ENCODE measurements at places on chromosomes 11 and 22.

DNA sequence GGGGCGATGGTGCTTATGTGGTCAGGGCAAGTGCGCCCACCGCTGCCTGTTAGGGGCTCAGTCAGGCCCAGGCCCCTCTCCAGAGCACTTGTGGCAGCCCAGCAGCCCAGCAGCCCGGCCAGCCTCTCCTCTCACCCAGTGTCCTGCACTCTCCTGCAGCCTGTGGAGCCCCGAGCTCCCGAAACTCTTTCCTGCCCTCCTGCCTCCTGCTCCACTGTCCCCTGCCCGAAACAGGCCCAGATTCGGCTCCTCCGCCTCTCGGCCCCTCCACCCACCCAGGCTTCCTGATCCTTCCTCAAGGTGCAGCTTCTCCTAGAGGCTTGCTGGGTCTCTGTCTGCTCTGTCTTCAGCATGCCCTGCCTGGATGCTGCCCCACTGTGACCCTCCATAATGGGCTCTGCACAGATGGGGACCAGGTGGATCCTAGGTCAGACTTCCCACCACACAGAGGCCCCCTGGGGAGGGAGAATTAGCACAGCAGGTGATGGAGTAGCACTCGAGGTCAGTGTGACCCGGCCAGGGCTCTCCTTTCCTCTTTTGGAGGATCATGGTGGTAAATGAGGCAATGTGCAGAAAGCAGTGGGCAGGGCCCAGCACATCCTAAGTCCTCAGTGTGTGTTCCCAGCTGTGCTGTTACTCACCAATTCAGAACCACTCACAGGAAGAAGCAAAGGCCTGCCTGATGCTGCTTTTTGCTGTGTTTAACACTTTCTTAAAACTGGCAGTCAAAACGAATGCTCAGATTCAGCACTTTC lies 18.6 kb upstream of the NAP1L4 start:
- DNase-seq: peak; percentile 54

DNA sequence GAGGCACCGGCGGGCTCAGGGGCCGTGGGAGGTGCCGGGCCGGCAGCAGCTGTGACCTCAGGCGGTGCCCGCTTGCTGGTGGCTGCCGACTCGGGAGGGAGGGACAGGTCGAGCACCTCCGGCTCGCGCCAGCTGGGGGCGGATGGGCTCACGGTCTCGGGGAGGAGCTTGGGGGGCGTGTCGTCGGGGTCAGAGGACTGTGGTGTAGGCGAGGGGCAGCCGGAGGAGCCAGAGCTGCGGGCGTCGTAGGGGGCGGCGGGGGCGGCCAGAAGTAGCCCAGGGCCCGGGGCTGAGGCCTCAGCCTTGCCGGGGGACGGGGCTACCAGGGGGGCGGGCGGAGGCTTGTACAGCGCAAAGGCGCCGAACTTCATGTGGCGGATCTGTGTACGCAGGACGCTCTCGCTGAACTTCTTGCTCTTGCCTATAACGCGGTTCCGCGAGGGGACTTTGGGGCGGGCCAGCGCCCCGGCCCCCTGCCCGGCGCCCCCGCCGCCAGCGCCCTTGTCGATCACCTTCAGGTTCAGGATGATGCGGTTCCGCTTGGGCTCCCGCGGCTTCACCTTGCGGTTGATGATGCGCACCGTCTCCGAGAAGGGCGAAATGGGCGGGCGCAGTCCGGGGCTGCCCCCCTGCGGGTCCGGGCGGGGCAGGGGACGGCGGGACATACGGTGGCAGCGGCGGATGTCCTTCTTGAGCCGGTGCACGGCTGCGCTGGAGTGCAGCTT lies 5.5 kb downstream of the CBX6 start:
- peak; percentile 69 for DNase-seq

GRCh38 chr11:69867076-69868005 lies 48.1 kb upstream of the FGF3 start:
- peak; percentile 94 for DNase-seq

DNA sequence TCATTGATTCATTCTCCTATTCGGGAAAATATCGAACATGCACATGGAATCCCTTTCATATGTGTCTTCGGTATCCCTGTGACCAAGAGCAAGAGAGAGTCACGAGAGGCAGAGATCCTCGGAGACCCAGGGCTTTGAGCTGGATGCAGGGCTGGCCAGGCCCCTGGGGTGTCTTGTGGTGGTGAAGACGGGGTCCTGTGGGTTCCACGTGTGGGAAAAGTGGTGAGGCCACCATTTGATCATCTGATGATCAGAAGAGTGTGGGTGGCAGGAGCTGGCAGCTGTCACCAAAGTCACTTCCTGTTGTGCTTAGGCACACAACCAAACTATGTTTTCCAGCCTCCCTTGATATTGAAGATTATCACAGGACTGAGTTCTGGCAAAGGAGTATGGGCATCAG lies 94.0 kb downstream of the BRD1 start:
- no peak for DNase-seq

DNA sequence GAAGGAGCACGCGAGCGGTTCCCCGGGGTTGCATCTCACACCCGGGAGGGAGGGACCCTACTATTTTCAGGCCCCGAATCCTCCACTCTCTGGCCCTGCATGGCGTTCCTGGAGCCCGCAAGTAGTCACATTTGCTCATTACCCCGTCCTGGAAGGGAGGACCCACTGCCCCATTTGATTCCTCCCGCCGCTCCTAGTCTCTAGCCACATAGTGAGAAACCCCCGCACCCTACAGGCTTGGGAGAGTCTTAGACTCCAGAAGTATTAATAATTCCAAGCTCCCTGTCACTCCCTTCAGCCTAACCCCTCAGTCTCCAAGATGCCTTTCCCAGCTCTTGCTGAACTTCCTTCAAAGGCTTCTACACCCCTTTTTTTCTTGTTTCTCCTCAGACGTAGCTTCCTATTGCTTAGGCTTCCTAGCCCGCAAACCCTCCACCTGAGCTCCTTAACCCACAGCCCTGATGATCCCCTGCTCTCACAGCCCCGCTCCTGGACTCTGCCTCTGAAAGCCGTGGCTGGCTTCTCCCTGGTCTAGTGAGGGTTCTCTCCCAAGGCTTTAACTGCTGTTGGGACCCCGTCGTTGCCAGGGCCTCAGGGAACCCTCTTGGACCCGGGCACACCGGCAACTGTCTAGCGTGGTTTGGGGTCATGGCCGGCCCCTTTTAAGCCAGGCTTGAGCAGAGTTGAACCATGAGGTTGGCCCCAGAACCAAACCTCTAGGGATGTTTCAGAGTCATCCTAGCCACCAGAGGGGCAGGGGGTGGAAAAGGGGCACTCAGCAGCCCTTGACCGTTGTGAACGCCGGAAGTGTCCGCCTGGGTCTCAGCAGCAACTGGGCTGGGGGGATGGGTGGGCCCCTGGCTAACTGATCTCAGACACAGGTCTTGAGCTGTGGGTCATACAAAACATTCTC lies 862 bp downstream of the GGA1 start:
- peak; percentile 91 for DNase-seq

- peak; percentile 73 for DNase-seq
These were observed 18.5 kb downstream of the KRTAP5-5 start for GRCh38 chr11:1647901-1648652.

DNA sequence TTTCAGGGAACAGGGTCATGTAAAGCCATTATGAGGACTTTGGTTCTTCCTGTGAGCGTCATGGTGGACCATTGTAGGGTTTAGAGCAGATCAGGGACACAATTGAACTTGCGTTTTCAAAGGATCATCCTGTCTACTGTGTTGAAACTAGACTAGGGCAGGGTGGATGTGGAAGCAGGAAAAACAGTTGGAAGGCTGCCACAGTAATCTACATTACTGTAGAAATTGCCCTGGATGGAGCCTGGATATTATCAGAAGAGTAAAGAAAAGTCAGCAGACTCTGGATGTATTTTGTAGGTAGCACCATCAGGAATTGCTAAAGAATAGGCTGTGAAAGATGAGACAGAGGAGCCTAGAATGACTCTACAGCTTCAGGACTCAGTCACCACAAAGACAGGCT lies 5.4 kb downstream of the POU2AF2 start:
- DNase-seq: no peak

DNA sequence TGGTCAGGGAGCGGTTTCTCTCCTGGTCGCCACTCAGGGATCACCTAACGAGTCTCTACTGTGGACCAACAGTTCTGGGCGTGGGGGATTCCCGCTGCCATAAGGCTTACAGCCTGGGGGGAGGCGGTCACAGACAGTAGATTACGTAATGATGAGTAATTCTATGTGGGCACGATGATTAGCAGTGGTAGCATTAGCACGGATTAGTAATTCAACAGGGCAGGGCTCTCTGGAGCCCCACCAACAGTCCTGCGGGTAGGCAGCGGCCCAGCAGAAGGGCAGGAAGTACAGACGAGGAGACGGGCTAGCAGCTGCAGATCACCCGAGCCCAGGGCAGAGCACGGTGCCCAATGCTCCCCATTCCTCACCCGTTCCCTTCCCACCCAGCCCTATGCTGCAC lies 3.6 kb downstream of the SHISAL1 start:
- DNase-seq: peak; percentile 99

DNA sequence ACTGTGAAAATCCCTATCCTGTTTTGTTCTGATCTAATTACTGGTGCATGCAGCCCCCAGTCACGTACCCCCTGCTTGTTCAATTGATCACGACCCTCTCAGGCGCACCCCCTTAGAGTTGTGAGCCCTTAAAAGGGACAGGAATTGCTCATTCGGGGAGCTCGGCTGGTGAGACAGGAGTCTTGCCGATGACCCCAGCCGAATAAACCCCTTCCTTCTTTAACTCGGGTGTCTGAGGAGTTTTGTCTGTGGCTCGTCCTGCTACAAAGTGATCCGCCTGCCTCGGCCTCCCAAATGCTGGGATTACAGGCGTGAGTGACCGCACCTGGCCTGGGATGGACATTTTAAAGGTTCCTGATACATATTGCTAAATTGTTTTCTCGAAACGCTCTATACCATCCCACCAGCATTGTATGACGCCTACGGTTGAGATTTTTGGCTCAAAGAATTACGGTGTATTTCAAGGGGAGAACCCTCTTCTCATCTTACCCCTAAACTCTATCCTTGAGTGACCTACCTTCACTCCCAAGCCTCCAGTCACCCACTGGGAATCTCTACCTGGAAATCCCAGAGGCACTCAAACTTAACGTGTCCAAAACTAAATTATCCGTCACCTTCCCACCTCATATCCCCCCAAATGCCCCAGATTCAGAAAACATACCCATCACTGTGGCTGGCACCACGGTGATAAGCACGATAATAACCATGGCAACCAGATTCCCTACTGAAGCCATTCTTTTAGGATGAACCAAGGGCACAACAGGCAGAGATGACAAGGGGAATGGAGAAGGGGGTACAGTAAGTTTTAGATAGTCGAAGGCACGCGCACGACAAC lies 789 bp upstream of the POLA2 start:
- peak; percentile 77 for DNase-seq

DNA sequence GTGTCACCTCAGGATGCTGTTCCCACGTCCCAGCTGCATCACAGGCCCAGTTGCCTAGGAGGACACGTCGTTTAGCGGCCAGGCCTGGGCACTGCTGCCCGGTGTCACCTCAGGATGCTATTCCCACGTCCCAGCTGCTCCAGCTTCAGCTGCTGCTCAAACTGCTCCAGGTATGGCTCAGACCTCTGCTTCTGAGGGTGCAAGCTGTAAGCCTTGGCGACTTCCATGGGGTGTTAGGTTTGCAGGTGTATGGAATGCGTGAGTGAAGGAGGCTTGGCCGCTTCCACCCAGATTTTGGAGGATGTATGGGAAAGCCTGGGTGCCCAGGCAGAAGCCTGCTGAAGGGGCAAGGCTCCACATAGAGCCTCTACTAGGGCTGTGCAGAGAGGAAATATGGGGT lies 205.3 kb upstream of the B3GAT1 start:
- no peak for DNase-seq

DNA sequence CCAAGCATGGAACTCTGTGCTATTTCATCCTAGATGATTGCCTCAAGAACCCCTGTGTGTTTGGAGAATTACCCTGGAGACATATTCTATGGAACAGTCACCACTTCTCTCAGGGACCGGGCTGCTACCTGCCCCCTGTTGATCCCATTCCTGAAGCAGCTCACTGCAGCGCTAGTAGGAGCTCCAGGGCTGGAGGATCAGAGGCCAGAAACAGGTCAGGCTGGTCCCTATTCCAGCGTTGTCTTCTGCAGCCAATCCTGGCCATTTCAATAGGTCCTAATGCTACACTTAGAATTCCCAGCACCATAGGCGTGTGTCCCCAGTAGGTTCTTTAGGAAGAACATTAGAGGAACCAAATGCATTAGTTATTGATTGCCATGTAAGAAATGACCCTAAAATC lies 48.9 kb downstream of the BTG4 start:
- DNase-seq: no peak

- DNase-seq: no peak
These were observed 98.3 kb upstream of the CHRM4 start for GRCh38 chr11:46489656-46490560.

DNA sequence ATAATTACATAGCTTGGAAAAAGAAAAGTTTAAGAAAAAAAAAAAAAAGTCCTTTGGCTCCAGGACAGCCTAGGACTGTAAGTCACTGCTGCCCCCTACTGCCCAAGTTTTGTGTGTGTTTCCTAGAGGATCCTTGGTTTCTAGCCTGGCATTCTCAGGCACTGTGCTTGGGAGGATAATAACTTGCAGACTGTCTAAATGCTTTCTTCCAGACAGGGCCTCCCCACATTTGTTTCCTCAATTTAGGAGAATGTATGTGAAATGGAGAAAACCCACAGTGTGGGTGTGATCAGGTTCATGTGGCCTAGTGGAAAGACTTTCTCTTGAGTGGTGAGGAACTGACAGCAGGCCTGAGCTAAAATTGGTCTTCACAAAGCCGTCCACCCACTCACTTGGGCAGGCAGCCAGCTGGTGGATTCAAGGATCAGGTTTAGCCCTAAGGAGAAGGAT lies 191.0 kb downstream of the NAV2 start:
- peak; percentile 75 for DNase-seq

DNA sequence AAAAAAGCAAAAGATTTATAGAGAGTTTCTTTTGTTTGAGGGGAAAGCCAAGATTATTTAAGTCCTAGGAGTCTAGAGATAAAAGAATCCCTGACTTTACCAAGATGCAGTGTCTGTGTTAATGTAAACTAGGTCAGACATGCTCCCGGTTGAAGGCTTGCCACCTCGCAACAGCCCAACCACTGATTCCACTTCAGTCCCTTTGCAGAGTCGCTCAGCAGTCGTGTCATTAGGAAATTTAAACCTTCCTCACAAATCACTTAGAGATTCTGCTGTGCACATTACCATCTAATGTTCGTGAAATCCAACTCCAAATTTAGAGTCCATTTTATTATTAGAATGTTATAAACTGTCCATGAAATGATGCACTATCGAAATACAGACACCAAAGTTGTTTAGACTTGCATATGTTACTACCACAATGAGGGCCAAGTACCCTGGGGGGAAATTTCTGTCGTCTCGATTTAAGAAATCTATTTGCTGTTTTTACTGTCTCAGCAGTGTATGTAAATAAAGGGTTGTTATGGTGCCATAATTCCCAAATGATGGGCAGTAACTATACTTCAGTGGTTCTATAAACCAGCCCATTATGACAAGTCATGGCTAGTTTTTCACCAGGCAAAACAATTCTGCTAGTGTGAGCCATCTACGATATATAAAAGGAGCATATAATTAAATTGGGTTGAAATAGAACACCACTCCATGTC lies 101.4 kb upstream of the MTNR1B start:
- no peak for DNase-seq
